ENCODE measurements at places on chromosomes 12 and 14.
A peak's percentile ranks its signal among the peaks of the same experiment; 100 is the strongest.

- DNase-seq = no peak
Measured at GRCh38 chr12:104303538-104304151, at the start of gene EID3. TSS of gene EID3 (plus strand) at chr12:104303739. CDS start at chr12:104303935, 196 bp downstream.

- no peak for DNase-seq
Measured at GRCh38 chr12:47189728-47190127, 110.0 kb upstream of the AMIGO2 start.

DNA sequence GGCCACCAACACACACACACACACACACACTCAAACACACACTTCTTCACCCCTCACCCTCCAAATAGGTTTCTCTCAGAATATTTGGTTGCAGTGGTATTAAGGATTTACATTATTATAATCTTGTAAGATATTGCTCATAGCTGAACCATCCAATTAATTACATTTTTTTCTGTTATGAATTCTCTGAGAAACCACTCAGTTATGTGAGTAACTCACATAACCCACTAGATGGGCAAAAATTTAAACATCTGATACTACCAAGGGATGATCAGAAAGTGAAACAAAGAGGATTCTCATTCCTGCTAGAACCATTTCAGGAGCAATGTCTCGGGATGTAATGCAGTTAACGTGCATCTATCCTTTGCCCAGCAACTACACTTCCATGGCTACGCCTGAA, 31.6 kb downstream of the TMTC1 start:
- DNase-seq = no peak

DNA sequence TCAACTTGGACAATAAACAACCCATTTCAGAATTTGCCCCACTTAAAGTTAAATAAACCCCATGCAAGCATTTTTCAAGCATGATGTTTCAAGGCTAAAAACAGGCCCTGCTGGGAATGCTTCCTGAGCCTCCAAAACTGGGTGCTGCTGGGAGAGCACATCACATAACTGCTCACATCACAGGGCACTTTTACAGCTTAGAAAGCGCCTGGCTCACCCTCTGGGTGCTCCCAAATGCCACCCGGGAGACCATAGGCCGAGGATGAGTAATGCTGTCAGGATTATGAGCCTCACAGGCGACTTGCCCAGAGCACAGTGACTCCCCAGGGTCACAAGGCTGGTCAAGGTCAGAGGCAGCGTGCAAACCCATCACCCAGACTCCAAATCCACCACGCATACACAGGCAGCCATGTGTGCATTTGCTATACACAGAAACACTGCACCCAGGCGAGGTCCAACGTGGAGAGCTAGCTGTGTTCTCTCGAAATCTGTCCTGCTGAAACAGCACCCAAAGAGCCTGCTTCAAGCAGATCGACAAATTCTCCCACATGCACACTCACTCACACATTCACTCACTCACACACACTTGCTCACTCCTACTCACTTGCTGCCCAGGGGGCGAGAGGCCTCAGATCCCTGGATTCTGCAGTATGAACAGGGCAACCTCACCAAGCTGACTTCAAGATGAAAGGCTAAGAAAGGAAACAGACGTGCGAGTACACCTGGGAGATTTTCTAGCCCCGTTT, 58.7 kb downstream of the ITPK1 start:
- peak; percentile 52 for DNase-seq

DNA sequence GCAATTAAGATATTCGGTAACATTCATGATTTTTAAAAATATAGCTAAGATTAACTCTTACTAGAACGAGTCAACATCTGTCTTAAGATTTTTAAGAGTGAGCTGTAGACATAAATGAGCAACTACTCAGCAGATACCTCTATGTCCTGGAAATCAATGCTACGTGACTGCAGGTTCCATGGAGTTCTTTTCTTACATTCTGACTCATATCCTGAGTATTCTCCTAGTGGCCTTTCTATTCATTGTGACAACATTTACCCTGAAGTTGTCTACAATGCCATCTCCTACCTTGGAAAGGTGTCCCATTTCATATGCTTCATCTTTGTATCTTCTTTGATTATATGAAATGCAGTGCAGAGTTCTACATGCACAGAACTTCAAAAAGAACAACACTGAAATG, 59.9 kb downstream of the PKP2 start:
- DNase-seq = peak; percentile 6

DNA sequence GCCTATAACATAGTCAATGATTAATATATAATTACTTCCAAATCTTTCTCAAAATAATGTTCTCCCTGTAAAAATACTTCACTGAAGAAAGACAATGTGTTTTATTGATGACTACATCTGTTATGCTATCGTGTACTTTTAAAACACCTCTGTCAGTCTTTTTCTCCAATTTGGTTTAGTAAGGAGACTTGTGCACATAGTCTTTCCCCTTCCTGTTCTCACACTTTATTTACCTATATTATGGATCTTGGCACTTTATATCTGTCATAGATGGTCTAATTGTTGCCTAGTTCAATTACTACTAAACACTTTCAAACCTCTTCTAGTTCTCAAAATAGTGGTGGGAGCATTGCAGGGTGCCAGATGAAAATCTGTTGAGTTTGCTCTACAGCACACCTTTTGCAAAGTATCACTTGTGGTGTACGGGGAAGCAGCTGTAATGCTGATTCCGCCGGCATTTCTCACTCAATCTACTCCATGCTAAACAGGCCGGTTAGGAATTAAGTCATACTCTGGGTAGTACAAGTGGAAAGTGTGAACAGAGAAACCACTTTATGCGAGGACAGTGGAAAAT, 1.1 kb upstream of the INSM2 start:
- no peak for DNase-seq

DNA sequence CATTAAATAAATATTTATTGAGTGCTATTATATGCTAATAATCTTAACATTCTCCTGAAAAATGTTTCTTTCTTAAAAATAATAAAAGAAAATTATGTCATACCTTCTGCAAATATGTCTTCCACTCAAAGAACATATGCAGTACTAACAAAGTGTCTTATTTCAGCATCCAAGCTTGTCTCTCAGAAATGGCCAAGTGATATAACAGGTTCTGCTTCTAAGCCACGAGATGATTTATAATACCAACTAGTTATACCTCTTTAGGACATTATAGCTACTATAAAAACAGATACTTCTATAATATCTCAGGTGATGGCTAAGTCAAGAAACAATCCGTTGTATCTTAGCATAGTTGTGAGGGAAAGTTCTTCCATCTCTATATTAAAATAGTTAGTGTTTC, 128.1 kb upstream of the ARID2 start:
- no peak for DNase-seq

GRCh38 chr12:94127239-94128131, 20.9 kb upstream of the PLXNC1 start:
- DNase-seq = no peak

GRCh38 chr12:20950248-20950647, 139.7 kb downstream of the SLCO1B3 start:
- no peak for DNase-seq

GRCh38 chr12:79973801-79974200, 38.9 kb upstream of the PPP1R12A start:
- DNase-seq = no peak

DNA sequence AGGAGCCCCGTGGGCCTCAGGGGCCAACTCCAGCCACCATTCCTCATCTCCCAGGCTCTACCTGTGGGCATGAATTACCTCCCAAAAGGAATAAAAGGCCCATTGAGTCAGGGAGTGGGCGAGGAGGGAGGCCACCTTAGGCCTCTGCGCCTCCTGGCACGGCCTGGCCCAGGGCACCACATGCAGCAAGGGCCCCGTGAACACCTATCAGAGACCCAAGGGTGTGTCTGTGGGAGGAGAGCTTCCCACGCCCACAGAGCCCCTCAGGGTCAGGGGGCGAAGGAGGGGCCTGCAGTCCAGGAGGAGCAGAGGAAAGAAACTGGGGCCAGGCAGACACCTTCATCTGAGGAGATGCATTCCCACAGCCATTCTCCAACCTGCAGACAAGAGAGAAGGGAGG, 12.2 kb downstream of the RAPGEF3 start:
- DNase-seq = no peak

DNA sequence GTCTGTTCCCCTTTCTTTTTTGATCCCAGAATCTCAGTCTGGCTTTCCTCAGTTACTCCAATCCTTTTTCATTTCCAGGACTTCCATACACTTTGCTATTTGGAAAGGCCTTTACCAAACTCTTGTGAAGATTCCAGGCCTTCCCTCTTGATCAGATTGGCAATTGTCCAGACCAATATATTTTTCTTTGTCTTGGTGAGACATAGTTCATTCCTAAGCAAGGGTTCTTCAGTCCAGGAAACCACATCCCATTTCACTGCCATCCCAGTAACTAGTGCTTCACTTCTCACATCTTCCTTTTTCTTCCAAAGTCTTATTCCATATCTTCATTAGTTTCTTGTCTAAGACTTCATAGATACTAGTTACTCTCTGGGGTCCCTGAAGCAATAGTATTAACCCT, 2.1 kb upstream of the PTPRQ start:
- DNase-seq = no peak

DNA sequence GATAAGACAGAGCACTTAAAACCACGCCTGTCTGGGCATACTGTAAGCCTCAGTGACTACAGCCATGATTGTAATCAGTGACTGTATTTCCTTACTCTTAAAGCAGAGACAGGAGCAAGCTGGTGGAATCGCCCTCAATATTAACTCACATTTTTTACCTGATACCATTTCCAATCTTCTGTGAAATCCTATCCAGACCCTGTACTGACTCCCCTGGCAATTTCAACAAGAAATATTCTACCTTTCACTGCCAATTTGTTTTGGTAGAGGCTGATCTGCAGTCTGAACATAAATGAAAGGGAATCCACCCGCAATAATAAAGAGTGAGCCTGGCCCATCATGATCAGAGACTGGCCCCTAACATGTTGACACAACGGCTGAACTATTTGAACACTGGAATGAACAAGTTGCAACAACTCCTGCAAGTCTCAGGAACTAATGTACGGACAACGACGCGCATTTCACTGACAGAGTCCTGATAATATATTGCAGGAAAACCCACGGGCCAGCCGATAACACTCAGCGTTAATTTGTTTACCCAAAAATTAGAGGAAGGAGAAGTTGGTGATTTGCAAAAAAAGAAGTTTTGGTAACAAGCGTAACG, 195.5 kb upstream of the BTG1 start:
- no peak for DNase-seq

GRCh38 chr14:92729634-92730358, 18.6 kb downstream of the LGMN start:
- DNase-seq = peak; percentile 49
